ENCODE measurements at places on chromosomes 1 and 21. TPM values are rescaled to one million over a fixed set of nuclear protein-coding genes. Genes with fewer than 3 reads are reported as not detected.

Gene TRIM17
- total RNA-seq: 0.73 TPM

Gene CELA2A
- not detected for total RNA-seq

Gene GSTM3
- total RNA-seq: 15.4 TPM

Gene ARID4B
- total RNA-seq: 130 TPM

Gene HSD11B1
- 0.33 TPM for total RNA-seq

Gene GJB5
- total RNA-seq: not detected

GRCh38 chr21:15967661-15968060 lies 237.9 kb downstream of the USP25 start:
- H3K4me1 ChIP-seq: no peaks in the 10 kb centered on the region
- H3K27me3 ChIP-seq: no peaks in the 10 kb centered on the region
- no peaks in the 10 kb centered on the region for H3K36me3 ChIP-seq
- no peak overlapping the region for H3K4me3 ChIP-seq
- no peak for DNase-seq

DNA sequence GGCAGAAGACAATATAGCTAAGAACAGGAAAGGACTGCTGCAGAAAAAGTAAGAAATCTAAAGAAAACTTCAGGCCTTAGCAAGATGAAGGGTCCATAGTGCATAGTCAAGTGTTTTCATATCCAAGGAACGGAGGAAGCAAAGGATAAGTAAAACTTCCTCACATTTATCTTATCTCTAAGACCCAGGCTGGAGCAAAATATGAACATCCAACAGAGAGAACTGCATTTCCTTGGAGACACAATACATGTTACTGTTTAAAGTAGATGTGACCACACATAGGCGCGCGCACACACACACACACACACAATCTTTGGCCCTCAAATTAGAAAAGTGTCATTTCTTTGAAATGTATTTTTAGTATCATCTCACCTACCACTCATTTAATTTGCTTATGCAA lies 66.7 kb downstream of the TTLL7 start:
- no peaks in the 10 kb centered on the region for H3K4me1 ChIP-seq
- H3K36me3 ChIP-seq: no peaks in the 10 kb centered on the region
- no peak overlapping the region for H3K27ac ChIP-seq
- no peak for DNase-seq
- no peaks in the 10 kb centered on the region for H3K27me3 ChIP-seq

DNA sequence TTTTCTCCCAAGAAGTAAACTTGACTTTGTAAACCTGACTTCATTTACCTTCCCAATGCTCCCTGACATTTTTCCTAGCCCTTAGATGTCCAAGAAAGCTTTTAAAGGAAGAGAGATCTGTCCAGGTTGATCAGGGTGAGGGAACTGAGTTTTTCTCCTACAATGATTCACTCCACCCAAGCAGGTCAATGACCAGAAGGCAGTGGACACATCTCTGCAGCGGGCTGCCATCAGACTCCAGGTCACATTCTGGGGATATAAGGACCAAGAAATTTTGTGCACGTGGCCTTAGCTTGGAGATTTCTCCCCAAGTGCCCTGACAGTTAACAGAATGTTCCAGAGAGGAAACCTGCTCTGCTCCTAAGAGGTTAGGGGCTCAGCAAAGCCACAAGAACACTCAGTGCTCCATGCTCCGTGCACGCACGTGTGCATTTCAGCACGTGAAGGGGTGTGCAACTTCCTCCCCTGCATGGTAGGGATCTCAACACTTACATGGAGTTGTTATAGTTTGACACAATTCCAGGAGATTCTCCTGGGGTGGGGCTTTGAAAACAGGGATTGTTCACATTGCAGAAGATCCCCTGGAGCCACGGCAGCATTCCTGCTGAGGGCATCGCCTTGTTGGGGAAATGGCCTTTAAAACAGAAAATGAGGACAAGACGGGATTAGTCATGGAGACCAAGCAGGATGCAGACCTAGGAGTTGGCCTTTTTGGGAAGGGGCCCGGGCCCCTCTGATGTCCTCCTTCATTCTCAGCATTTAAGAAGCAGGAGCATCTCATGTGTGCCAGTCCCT lies 9.8 kb downstream of the ABCA4 start:
- H3K27ac ChIP-seq: no peak overlapping the region
- H3K4me3 ChIP-seq: no peak overlapping the region
- no peaks in the 10 kb centered on the region for H3K4me1 ChIP-seq
- H3K36me3 ChIP-seq: no peaks in the 10 kb centered on the region

DNA sequence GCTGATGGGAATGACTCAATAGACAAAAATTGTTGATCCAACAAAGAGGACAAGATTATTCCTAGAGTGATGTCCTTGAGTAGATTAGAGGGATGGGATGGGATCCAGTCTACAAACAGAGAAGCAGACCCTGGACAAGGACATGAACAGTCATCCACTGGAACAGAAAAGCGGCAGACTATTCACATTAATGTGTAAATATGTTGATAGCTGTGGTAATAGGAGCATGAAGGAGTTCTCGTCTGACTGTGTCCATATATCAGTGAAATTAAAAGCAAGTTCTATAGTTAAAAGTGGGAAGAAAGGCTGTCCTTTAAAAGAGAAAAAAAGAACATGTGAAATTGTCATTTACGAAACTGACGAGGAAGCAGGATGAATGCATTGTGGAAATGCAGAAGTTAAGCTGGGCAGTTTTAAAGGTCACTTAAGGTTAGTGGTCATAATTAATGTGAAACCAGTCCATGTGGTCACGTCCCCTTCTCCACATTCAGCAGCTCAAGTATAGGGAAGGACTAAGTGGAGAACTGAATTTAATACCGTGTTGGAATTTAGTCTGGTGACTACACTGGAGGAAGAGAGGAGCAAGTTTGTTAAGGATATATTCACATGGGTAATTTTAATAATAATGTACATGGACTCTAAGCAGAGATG lies 62.1 kb downstream of the PIK3R3 start:
- H3K4me1 ChIP-seq: peaks cover 2% of the 10 kb centered on the region
- H3K36me3 ChIP-seq: no peaks in the 10 kb centered on the region
- H3K27ac ChIP-seq: no peak overlapping the region
- H3K27me3 ChIP-seq: no peaks in the 10 kb centered on the region

DNA sequence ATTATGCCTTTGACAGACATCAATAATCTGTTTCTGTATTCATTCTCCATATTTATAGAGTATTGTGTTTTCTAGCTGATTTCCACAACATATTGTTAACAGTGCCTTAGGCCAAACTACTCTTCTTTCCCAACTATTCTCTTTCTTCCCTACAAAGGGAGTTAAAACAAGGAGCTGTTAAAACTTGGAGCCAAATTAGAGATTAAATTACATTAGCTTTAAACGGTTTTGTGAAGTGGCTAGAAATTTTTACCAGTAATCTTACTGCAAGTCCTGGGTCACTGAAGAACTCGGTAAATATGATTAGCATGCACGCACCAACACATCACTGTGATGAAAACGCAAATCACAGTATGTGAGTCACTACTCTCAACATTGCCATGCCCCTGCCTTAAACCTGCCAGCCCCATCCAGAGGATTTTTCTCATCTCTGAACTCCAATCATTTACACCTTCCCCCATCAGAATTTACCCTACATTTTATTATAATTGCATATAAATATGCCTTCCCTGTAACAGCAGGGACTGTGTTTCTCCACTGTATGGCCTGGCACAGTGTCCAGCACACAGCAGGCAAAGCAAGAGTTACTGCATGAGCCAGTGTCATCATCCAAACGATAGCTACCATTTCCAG lies 1.5 kb upstream of the PRDX6 start:
- peak overlapping the region; percentile 84 for H3K4me3 ChIP-seq
- H3K27me3 ChIP-seq: no peaks in the 10 kb centered on the region
- no peak overlapping the region for H3K27ac ChIP-seq
- H3K36me3 ChIP-seq: no peaks in the 10 kb centered on the region
- DNase-seq: no peak

DNA sequence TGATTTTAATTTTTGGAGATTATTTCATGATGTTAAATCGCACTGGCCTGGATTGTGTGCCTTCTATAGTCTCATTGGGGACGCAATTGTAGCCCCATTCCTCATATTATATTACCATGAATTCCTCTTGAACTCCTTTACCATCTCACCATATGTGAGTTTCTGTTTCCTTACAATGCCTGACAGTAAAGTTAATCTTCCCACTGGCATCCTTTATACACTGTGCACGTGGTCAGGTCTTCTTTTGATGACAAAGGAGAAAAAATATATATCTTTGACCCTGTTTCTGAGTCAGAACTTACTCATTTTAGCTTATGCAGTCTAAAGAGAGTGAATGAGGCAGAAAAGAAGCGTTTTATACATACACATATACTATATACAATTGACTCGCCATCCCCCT lies 774 bp upstream of the ABL2 start:
- peak overlapping the region; percentile 57 for H3K4me3 ChIP-seq
- peak overlapping the region; percentile 57 for H3K27ac ChIP-seq
- H3K4me1 ChIP-seq: peaks cover 11% of the 10 kb centered on the region
- H3K36me3 ChIP-seq: no peaks in the 10 kb centered on the region

- peaks cover 4% of the 10 kb centered on the region for H3K4me1 ChIP-seq
- H3K27ac ChIP-seq: no peak overlapping the region
- DNase-seq: no peak
- no peaks in the 10 kb centered on the region for H3K36me3 ChIP-seq
Measured at GRCh38 chr1:98797506-98797905, 136.0 kb downstream of the SNX7 start.

GRCh38 chr1:190759807-190760206 lies 282.1 kb upstream of the BRINP3 start:
- H3K4me1 ChIP-seq: no peaks in the 10 kb centered on the region
- H3K4me3 ChIP-seq: no peak overlapping the region
- DNase-seq: peak; percentile 7
- no peak overlapping the region for H3K27ac ChIP-seq
- no peaks in the 10 kb centered on the region for H3K27me3 ChIP-seq
- H3K36me3 ChIP-seq: no peaks in the 10 kb centered on the region

DNA sequence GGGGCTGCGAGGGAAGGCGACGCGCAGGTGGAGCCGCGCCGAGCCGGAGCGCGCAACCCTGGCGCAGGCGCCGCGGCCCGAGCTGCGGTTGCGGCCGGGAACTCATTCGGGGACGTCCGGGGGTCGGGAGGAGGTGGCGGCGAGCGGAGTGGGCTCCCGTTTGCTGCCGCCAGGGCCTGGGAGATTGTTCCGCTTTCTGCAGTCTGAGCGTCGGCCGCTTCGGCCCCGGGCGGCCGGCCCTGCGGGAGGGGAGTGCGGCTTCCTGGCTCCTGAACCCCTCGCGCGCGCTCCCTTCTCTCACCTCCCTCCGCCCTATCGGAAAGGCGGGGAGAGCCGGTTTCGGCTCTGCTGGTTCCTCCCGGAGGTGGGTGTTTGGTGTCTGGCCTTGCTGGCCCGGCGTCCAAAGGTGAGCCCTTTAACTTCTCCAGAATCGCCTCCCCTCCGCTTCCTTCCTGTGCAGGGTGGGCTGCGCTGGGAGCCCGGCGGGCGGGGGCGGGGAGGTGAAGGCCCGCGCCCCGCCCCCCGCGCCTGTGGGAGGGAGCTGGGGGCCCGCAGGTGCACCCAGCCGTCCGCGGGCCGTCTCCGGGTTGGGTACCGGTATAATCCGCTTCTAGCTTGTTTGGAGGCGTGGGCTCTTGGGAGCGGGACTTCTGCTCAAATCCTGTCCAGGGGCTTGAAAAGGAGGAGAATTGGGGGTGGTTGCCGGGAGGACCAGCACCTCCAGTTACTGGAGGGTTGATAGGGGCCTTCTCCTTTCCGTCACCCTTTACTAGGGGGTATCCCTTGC lies 683 bp downstream of the LRRC8D start:
- no peaks in the 10 kb centered on the region for H3K36me3 ChIP-seq
- DNase-seq: peak; percentile 52
- peaks cover 19% of the 10 kb centered on the region for H3K4me1 ChIP-seq
- peak overlapping the region; percentile 59 for H3K27ac ChIP-seq
- H3K27me3 ChIP-seq: no peaks in the 10 kb centered on the region

Measured in CD4-positive, alpha-beta T cell (primary cell).